ENCODE measurements at places on chromosomes 11 and 22. TPM values are rescaled to one million over a fixed set of nuclear protein-coding genes. Genes with fewer than 3 reads are reported as not detected.

Gene OR6A2
- total RNA-seq: 0.41 TPM

Gene SLC15A3
- total RNA-seq: 21.6 TPM

Gene PNPLA5
- not detected for total RNA-seq

Gene DBX1
- not detected for total RNA-seq

Gene ANGPTL5
- total RNA-seq: not detected

Gene NXF1
- 37.9 TPM for total RNA-seq

Gene SLC22A9
- total RNA-seq: not detected

Gene P2RX3
- 2.0 TPM for total RNA-seq

Gene B3GAT1
- total RNA-seq: 1.6 TPM

Gene PLAAT2
- total RNA-seq: not detected

Gene C11orf97
- total RNA-seq: 0.53 TPM

Gene CDCA5
- 6.4 TPM for total RNA-seq

Gene OR5A2
- not detected for total RNA-seq

Gene IFITM5
- total RNA-seq: not detected

Gene LARGE1
- total RNA-seq: 43.6 TPM

Gene OR4C46
- total RNA-seq: not detected

Gene C22orf23
- 0.64 TPM for total RNA-seq

Gene MB
- total RNA-seq: 41.5 TPM

Gene MS4A15
- not detected for total RNA-seq

Gene SAC3D1
- total RNA-seq: 7.8 TPM

Gene OR8K5
- not detected for total RNA-seq

Gene DDX6
- total RNA-seq: 149 TPM

Gene GDPD4
- not detected for total RNA-seq

Gene ZBTB3
- 14.8 TPM for total RNA-seq

Gene LDHAL6A
- total RNA-seq: 0.12 TPM

Gene MFRP
- total RNA-seq: 0.06 TPM

Gene MPST
- 108 TPM for total RNA-seq

Data from metanephros (tissue), 2 donors.